ENCODE measurements at places on chromosomes 5 and 9. TPM values are rescaled to one million over a fixed set of nuclear protein-coding genes. Genes with fewer than 3 reads are reported as not detected.

The ENTREP1 gene
- total RNA-seq: 5.0 TPM

- DNase-seq: no peak
Measured at GRCh38 chr5:64671678-64672077, 18.6 kb upstream of the SHISAL2B start.

The HEMGN gene
- not detected for total RNA-seq

- DNase-seq: no peak
Measured at GRCh38 chr9:87551772-87552217, 54.1 kb downstream of the DAPK1 start.

The PAEP gene
- not detected for total RNA-seq

DNA sequence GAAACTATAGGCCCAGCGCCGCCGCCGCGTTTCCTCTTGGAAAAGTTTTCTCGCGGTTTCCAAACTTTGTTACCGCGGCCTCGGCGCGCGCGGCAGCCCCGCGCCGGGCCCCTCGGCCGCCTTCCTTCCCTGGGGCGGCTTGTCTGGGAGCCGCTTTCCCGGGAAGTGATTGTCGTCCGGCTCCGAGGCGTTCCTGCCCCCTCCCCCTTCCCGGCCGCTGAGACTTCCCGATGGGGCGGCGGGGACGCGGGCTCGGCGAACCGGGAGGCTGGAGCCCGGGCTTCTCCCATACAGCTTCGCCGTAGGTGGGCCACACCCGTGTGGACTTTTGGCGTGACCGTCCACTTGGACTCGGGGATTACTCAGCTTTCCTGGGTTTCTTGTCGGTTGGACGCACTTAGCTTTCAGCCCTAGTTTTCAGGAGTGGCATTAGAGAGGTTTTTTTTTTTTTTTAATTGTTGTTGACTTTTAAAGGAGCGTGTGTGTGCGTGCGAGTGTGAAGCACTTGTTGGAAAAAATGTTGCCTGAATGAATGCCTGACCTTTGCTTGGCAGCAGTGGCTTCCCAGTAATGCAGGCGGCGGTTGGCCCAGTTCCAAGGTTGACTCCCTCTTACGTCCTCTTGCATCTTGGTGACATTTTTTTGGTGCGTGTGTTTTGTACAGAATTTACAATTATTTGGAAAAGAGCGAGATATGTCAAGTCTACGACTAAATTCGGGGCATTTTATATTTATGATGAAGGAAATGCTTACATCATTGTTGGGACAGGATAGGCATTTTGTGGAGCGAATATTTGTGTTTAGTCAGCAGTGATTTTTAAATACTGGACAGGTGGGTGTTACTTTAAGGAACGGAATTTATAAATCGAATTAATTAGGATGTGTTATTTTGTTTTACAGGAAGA lies 821 bp downstream of the CTNNA1 start:
- DNase-seq: peak; percentile 91

DNA sequence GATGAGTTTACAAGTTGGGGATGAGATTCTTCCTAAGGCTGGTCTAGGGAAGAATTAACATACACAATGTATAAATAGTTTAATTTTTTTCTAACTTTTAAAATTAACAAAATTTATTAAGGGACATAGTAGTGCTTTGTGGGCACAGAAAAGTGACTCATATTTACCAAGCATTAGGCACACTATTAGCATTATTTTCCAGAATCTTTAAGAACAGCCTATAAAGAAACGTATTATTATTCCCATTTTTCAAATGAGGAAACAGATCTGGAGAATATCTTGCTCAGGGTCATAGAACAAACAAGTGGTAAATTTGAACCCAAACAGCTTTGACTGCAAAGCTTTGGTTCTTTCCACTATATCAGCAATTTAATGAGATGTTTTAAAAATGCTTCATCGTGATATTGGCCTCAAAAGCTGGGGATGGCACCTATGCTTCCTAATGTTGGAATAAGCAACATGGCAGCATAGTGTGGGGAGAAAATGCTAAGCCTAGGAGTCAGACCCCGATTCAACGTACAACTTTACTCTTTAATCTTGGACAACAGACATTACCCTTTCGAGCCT lies 55.9 kb downstream of the ABCA1 start:
- DNase-seq: no peak

DNA sequence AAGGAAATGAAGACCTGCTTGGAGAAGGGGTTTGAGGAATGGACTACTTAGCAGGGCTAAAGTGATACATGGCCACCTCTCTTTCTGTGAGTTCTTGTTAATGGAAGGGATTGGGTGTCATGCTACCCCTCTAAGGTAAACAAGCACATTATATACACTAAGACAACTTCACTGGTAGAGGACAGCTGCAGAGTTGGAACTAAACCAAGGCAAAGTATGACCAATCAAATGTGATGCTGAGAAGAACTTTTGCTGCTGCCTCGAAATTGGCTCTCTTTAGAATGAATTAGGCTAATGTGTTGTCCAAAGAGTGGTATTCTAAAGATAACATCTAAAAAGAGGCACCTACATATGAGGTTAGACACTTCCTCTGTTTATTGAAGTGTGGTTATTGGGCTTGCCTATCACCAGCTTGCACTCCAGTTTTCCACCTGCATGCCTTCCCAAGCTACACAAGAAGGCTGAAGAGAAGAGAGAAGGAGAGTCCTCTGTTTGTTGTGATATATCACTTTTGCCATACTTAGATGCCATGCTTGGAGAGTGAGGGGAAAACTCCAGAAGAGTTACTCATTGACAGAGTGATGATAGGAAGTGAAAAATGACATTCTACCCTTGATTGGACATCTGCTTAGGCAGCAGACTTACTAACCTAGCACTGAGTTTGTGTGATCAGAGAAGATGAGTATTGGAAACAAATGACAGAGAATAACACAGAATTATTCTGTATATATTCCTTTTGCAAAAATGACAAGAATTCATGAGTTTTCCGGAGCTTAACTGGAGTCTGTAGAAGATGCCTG lies 536.1 kb downstream of the ZNF608 start:
- DNase-seq: no peak

The PCDHGB4 gene
- 6.5 TPM for total RNA-seq

GRCh38 chr5:139660105-139660922 lies 12.2 kb downstream of the CXXC5 start:
- DNase-seq: peak; percentile 50

DNA sequence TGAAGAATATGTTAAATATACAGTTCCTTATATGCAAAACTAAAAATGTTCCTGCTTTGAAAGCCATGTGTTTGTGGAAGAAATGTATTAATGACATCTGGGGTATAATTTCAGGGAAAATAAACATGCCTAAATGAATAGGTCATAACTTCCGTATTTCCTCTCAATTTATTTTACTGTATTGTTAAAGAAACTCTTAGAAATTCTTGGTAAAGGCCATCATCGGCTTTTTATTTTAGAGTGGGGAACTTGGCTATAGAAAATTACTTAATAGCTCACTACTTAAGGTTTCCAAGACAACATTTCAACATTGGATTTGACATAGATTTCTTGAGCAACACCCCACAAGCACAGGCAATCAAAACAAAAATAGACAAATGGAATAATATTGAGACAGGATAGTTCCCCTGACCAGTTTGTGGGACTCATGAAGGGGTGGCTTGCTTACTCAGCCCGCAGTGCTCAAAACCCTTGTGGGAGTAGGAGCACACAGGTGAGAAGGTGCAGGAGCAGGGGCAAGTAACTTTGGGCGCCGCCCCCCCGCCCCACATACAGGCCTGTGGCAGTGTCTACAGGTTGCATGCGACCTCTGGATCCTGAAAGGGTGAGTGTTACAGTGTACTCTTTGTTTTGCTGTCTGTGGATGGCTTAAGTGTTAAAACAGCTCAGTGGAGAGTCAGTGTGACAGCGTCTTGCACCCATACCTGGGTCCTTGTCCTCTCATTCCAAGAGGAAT lies 891.4 kb upstream of the C9orf72 start:
- no peak for DNase-seq

DNA sequence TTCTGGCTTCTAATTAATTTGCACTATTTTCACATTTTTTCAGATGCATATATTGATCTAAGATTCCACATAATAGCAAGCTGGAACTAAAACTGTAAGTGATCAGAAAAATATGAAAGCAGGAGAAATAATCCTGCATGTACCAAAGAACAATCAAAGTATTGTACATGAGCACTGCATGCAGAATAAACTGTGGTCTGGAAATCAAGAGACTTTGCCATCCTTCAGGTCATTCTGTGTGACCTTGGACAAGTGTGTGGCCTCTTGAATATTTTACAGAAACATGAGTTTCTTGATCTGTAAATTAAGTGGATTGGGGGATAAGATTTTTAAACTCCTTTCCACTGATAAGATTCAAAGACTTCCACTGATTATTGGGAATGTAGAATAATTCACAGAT lies 99.2 kb upstream of the GNAQ start:
- DNase-seq: no peak

DNA sequence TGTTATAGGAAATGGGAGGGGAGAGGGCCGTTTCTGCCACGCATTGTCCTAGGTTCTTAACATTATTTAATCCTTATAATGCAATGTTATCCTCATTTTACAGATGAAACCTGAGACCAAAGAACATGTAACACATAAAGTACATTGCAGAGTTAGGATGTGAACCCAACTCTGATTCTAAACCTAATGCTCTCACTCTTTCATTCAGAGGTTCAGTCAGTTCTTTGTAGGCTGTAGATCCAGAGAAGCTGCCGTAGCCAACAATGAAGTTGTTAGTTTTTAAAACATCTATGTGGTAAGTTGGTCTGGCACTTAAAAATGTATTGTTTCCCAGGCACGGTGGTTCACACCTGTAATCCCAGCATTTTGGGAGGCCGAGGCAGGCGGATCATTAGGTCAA lies 10.5 kb upstream of the PSMD5 start:
- no peak for DNase-seq

The MARVELD2 gene
- total RNA-seq: 7.1 TPM

DNA sequence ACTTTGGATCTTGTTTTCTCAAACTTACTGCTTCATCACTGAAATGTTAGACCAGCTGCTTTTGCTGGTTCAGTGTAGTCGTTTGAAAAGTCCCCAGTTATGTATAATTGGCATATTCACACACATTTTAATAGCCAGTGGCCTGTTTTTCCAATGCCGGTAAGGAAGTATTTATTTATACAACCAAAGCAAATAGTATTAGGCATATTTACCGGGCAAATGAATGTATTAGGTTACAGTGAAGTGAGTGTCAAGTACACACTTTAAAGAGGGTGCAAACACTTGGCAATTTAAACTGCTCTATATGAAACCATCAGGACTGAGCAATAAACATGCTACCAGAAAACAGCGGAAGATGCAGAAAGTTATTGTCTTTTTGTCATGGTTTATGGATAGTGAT lies 242.9 kb downstream of the MCTP1 start:
- DNase-seq: no peak

DNA sequence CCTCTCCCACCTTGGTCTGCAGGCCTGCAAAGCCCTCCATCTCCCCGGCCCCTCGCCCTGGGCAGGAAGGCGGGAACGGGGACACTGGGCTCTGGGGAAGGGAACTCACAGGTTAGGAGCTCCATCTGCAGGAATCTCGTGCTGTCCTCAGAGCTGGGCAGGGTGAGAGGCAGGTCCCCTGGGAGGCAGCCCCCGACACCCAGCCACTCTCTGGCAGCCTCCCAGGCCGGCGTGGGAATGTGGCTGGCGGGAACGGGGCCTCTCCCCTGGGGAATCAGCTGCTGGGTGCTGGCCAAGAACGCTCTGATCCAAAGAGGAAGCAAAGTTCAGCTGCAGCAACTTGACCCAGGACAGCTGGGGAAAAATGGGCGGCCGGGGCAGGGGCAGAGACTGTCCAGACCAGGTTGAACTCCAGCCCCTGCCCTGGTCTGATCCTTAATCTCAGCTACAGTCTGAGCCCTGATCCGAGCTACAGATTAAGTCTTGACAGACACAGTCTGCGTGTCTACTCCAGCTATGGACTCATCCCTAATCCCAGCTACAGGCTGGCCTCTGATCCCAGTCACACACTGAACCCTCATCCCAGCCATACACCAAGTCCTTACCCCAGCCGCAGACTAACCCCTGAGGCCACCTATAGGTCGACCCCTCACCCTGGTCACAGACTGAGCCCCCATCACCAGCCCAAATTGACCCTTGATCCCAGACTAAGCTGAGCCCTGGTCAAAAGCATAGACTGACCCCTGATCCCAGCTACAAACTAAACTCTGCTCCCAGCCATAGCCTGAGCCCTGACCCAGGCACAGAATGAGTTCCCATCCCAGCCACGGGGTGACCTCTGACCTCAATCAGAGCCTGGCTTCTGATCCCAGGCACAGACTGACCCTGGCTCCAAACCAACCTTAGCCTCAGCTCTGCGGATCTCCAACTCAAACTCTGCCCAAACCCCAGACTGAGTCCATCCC lies 37.3 kb upstream of the EGFL7 start:
- peak; percentile 86 for DNase-seq

GRCh38 chr5:90020575-90021538 lies 388.7 kb downstream of the CETN3 start:
- DNase-seq: peak; percentile 88

GRCh38 chr9:98880311-98881015 lies 63.2 kb upstream of the COL15A1 start:
- DNase-seq: no peak

The NR5A1 gene
- total RNA-seq: not detected

GRCh38 chr9:127975376-127976315 lies 5.1 kb downstream of the EEIG1 start:
- no peak for DNase-seq

- DNase-seq: no peak
Measured at GRCh38 chr9:14909181-14909580, 1.0 kb downstream of the FREM1 start.

The FYB1 gene
- 0.44 TPM for total RNA-seq

- no peak for DNase-seq
Measured at GRCh38 chr9:106707291-106707690, 155.7 kb upstream of the ZNF462 start.

- DNase-seq: no peak
Measured at GRCh38 chr5:83988293-83988685, 267.6 kb upstream of the HAPLN1 start.

GRCh38 chr9:113349445-113350094 lies at the start of gene BSPRY:
Gene BSPRY (plus strand): TSS chr9:113349541. CDS start chr9:113349580, 39 bp downstream.
- DNase-seq: no peak

- no peak for DNase-seq
Measured at GRCh38 chr5:2094616-2094995, 211.9 kb upstream of the IRX4 start.

DNA sequence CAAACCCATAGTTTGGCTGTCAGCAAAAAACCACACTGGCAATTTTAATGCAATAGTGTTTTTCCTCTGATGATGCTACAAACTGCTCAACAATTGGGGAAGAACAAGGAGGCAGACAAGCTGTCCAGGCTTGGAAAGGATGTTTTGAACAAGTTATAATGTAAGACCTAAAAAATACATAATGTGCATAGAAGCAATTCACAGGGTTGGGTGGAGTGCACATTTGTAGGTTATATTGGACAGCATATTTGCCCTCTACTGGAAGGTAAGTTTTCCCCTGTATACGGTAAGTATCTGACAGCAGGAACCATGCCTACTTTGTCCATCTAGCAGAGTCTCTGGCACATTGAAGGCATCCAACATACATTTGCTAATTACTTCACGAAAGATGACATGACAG lies 114.3 kb upstream of the PUM3 start:
- no peak for DNase-seq

The HTR4 gene
- total RNA-seq: not detected

- no peak for DNase-seq
Measured at GRCh38 chr5:109388407-109388806, 21.4 kb downstream of the PJA2 start.

The VCAN gene
- 0.35 TPM for total RNA-seq

The SAPCD2 gene
- total RNA-seq: 27.8 TPM
